ENCODE measurements at places on chromosomes 16 and 17. TPM values are rescaled to one million over a fixed set of nuclear protein-coding genes. Genes with fewer than 3 reads are reported as not detected.

GRCh38 chr17:74379495-74380085, 12.3 kb downstream of the GPR142 start:
- DNase-seq: peak; percentile 67

The TEX14 gene
- total RNA-seq: not detected

The NHLRC4 gene
- not detected for total RNA-seq

The C16orf87 gene
- total RNA-seq: 19.7 TPM

GRCh38 chr17:64202683-64203344, 60.2 kb downstream of the TEX2 start:
- DNase-seq: peak; percentile 84

DNA sequence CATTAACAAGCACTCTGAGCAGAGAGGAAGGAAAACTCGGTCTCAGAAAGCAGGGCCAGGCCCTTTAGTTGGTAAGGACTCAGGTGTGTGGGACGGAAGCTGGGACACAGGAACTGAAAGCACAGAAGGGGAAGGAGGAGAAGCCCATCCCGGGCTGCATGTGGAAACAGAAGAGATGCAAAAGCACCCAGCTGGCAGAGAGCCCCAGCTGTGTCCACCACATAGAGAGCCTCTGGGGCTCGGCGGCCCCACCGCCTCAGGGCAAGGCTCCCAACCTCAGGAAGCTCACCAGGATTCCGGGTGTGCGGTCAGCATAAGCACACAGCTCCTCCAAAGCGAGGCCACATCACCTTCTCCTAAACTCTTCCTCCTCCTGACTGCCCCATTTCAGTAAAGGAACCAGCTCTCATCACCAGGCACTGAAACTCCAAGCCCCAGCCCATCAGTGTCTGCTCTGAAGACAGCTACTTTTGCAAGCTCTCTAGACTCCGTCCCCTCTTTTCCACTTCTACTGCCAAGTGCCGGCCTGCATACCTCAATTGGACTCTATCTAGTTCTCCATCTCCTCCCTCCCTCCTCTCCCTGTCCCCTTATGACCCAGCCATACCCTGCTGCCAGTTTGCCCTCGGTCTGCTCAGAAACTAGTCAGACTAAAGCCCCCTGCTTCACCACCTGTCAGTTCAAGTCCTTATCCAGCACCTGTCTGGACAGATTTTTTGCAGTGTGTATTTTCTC, 6.0 kb downstream of the ST3GAL2 start:
- peak; percentile 88 for DNase-seq

- no peak for DNase-seq
Measured at GRCh38 chr17:64455993-64456885, 7.3 kb downstream of the MILR1 start.

- no peak for DNase-seq
Measured at GRCh38 chr17:40646791-40647623, 611 bp downstream of the SMARCE1 start.

- DNase-seq: peak; percentile 71
Measured at GRCh38 chr16:59973966-59974365, 1239.8 kb upstream of the GOT2 start.

- peak; percentile 26 for DNase-seq
Measured at GRCh38 chr16:88298833-88299745, 83.7 kb upstream of the ZNF469 start.

DNA sequence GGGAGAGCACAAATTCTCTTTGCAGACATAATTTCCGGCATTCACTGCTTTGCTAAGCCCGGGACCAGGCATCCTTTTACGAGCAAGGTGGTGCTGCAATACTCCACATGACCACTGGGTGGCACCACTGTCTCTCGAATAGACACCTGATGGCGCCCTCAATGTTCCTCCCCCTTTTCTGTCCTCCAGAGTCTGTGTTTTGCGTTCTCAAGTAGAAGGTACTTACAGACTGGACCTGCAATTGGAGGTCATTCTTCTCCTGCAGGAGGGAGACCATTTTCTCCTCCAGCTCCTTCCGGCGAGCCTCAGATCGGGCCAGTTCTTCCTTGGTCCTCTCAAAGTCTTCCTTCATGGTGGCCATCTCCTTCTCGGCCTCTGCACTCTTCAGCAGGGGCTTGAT, 45.2 kb downstream of the MYH13 start:
- peak; percentile 65 for DNase-seq

DNA sequence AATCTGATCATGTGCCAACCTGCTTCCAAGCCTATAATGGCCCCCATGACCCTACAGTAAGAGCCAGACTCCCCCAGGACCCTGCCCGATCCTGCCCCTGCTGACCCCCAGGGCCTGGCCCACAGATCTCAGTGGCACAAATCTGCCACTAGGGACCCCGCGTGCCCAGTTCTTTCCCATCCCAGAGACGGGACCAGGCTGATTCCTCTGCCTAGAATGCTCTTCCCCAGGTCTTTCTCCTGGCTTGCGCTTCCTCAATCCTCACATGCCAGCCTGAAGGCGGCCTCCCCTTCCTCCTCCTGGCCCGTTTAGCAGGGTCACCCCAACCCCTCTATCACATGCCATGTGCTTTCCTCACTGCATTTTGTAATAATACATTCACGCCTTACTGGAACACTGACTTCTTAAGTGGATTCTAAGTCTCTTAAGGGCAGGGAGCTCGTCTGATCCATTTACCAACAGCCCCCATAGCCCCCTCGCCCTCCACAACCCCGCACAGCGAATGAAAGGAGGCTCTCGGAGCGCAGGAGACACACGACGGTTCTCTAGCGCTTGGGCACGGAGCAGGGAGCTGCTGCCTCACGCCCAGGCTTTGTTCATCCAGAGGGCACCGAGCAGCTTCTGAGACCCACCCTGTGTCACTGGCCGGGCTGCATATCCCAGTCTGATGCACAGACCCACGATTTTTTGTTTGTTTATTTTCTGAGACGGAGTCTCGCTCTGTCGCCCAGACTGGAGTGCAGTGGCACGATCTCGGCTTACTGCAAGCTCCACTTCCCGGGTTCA, 1.2 kb downstream of the TRIM65 start:
- no peak for DNase-seq

The KCNH6 gene
- total RNA-seq: not detected

The ANKRD40CL gene
- not detected for total RNA-seq

- DNase-seq: peak; percentile 3
Measured at GRCh38 chr17:61728297-61728836, 135.0 kb downstream of the BRIP1 start.

- no peak for DNase-seq
Measured at GRCh38 chr16:1326391-1326790, 7.1 kb upstream of the BAIAP3 start.

DNA sequence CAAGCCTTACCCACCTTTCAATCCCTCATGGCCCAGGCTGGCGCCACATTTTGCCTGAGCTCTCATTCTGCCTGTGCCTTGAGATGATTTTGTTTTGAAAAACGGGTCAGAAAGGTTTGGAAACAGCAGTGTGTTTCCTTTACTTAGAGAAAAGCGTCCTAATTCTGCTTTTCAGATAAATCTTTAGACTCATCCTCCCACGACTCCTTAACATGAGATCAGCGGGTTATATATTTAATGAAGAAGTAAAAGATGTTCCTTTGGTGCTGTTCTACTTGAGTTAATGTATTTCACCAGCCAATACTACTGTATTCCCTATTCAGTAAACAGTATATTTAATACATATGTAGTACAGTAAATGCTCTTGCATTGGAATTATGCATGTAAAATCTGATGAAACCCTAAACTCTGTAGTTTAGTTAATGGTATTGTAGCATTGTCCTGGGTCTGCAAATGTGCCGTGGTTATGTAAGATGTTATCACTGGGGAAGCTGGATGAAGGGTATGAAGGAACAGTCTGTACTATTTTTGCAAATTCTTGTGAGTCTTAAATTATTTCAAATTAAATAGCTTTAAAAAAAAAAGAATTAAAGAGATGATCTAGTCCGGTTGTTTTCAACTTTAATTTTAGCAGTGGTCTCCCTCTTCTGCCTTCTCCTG, 199.4 kb upstream of the CACNG5 start:
- no peak for DNase-seq

The SLC35G6 gene
- total RNA-seq: not detected

DNA sequence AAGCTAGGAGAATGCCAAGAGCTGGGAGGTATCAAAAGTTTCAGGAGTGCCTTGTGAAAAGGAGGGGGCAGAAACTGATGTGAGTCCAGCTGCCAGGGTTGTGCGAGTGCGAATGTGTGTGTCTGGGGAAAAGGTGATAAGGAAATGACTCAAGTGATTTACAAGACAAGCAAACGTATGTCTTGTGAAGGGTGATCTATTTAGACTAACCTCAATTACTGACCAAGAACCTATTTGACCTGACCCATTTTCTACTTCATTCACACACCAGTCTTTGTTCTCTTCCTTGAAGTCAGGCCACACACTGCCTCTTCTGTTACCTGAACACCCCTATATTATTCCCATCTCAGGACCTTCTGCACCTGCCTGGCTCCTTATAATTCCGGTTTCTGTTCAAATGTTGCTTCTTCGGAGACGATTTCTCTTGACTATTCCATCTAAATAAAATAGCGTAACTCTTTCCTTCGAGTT, 1.0 kb downstream of the GDE1 start:
- DNase-seq: peak; percentile 69

DNA sequence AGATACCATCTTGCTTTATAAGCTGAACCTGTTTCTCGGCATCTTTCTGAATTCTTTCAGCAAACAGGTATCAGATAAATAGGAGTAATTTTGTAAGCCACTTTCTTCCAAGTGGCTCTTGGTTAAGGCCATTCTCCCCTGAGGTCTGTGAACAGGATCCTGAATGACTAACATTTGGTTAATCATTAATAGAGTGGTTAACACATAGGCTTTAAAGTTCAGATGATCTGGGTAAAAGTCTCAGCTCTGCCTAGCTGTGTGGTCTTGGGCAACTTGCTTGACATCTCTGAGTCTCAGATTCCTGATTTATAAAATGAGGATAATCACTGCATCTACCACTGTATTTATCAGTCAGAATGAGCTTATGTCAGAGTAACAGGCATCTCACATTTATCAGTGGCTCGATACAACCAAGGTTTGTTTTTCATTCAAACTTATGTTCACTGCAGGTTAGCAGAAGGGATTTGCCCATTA, 44.4 kb upstream of the ANKFN1 start:
- no peak for DNase-seq

The CLEC10A gene
- not detected for total RNA-seq

The CEP112 gene
- 5.9 TPM for total RNA-seq

- no peak for DNase-seq
Measured at GRCh38 chr17:48241770-48242497, 134.4 kb downstream of the SNX11 start.

- no peak for DNase-seq
Measured at GRCh38 chr17:8143581-8144400, 8.4 kb downstream of the PER1 start.

The VTN gene
- total RNA-seq: not detected

The PRSS53 gene
- total RNA-seq: 2.7 TPM

The TBC1D3D gene
- 0.30 TPM for total RNA-seq

DNA sequence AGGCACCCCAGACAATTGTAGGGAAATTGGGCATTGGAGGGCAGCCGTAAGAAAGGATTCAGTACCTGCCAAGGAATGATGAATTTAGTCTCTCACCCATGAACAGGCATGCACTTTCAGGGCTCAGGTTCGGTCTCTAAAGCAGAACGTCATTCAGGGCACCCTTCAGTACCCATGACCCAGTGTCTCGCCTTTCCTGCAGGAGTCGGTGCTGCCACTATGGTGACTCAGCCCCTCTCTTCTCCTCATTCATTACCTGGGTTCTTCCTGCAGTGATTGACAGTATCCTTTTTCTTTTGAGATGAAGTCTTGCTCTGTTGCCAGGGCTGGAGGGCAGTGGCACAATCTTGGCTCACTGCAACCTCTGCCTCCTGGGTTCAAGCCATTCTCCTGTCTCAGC, 8.4 kb downstream of the SOST start:
- DNase-seq: no peak

GRCh38 chr17:75077496-75078283, 10.1 kb upstream of the SLC16A5 start:
- no peak for DNase-seq

The C17orf113 gene
- 0.44 TPM for total RNA-seq

DNA sequence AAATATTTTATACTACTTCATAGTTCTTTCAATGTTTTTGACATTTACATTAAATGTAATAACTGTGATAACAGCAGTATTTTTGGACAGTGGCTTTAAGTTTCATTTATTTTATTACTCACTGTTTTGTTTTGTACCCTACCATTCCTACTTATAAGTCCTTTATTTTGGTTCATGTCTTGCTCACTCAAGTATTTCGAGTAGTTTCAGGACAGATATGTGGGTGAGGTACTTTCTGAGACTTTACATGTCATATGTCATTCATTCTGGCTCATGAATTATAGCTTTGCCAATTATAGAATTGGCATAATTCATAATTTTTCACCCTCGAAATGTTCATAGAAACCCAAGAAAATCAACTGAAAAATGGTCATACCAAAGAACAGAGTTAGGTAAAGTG, 44.4 kb downstream of the PIK3R5 start:
- DNase-seq: no peak

GRCh38 chr17:39084558-39084957, 66.9 kb downstream of the PLXDC1 start:
- DNase-seq: no peak

The CACNG5 gene
- not detected for total RNA-seq

GRCh38 chr17:82849076-82849945, 9.5 kb upstream of the ZNF750 start:
- DNase-seq: no peak

The CCL14 gene
- not detected for total RNA-seq

- DNase-seq: peak; percentile 31
Measured at GRCh38 chr16:58393138-58393504, 850 bp downstream of the GINS3 start.

The TBC1D3 gene
- not detected for total RNA-seq

DNA sequence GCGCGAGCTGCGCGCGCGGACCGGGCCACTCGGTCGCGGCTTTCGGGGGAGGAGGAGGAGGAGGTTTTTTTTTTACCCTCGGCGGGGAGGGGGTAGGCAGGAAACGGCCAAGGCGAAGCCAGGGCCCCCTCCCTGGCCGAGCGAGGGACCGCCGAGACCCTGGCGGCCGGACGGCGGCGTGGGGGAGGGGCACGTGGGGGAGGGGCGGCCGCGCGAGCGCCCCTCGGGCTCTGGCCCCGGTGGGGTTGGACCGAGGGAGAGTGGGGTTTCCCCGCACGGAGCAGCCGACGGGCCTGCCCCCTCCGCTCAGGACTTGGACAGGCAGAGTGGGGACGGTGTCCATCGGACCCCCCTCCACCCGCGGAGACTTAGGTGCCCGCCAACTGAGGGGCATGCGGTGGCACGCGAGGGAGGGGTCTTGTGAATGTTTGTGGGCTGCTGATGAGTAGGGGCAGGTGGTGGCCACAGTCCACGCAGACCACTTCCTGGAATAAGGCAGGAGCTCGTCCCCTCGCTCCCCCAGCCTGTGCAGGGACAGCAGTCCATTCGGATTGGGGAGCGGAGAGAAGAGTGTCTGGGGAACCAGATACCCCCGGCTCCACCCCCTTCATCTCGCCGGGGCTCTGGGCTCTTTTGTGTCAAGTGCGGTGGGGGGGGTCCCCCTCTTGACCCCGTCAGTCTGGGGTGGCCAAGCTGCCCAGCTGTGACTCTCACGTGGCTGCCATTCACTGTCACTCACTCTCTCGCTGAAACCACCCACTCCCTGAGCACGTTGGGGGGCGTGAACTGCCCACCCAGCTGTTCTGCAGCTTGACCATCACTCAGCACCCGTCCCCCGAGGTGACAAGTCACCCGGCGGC, 3.0 kb upstream of the CHD3 start:
- peak; percentile 82 for DNase-seq

- DNase-seq: no peak
Measured at GRCh38 chr17:1089915-1090314, 89.9 kb downstream of the ABR start.

GRCh38 chr17:27241346-27241946, 52.5 kb upstream of the WSB1 start:
- DNase-seq: peak; percentile 55

The CD79B gene
- total RNA-seq: 0.27 TPM
